Daoy (cell line): ENCODE measurements at places on chromosomes 5 and 9. TPM values are rescaled to one million over a fixed set of nuclear protein-coding genes. Genes with fewer than 3 reads are reported as not detected.

Gene IFNB1
- not detected in 2 replicates for total RNA-seq

GRCh38 chr5:132830436-132831094 lies at the start of gene SHROOM1:
SHROOM1 (minus strand) TSS chr5:132830647; CDS start chr5:132826140, 4,507 bp downstream.
- peak; percentile 70 for DNase-seq

Gene TAF1L
- total RNA-seq, result 0.03 and 0.23 TPM in 2 replicates

Gene PCDHA4
- 1.0 and 3.0 TPM in 2 replicates for total RNA-seq

Gene PRR16
- 1.3 and 3.3 TPM in 2 replicates for total RNA-seq

- DNase-seq, result no peak
Measured at GRCh38 chr9:101451498-101451897, 15.9 kb upstream of the ALDOB start.

- no peak for DNase-seq
Measured at GRCh38 chr9:132260846-132261245, 93.9 kb downstream of the SETX start.

DNA sequence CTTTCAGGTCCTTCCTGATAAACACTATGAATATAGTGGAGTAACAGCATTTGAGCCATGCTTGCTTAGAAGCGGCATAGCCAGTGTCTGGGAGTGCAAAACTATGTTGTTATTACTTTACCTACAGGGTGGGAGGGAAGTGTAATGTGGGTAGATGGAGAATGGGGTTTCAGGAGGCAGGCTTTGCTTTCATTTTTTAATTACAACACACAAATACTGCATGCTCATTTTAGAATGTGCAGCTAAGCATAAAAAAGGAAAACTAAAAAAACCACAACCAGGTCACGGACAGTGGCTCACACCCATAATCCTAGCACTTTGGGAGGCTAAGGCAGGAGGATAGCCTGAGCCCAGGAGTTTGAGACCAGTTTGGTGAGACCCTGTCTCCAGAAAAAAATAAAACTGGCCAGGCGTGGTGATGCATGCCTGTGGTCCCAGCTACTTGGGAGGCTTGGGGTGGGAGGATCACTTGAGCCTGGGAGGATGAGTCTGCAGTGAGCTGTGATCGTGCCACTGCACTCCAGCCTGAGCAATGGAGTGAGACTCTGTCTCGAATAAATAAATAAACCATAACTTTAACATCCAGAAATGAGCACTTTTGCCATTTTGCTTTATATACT lies 20.2 kb downstream of the HAVCR1 start:
- peak; percentile 41 for DNase-seq

- DNase-seq, result no peak
Measured at GRCh38 chr9:99180662-99181061, 41.1 kb downstream of the ALG2 start.

GRCh38 chr5:92003806-92004205 lies 620.7 kb upstream of the ARRDC3 start:
- no peak for DNase-seq

Gene IQGAP2
- 5.6 and 6.9 TPM in 2 replicates for total RNA-seq

Gene SNCAIP
- total RNA-seq, result 7.4 and 8.2 TPM in 2 replicates

Gene TRPM6
- 0.03 and 0.11 TPM in 2 replicates for total RNA-seq

- no peak for DNase-seq
Measured at GRCh38 chr5:132335402-132335801, 34.1 kb upstream of the SLC22A5 start.

- no peak for DNase-seq
Measured at GRCh38 chr9:5958273-5958672, 57.2 kb downstream of the RANBP6 start.

Gene SOHLH1
- 0.18 TPM in 1 of 2 replicates, not detected in the other for total RNA-seq

GRCh38 chr5:91643797-91644196 lies 260.7 kb upstream of the ARRDC3 start:
- DNase-seq, result no peak

Gene EQTN
- not detected in 2 replicates for total RNA-seq

Gene OTP
- 0.36 TPM in 1 of 2 replicates, not detected in the other for total RNA-seq

Gene MEIKIN
- not detected in 2 replicates for total RNA-seq

Gene TLX3
- 20.1 and 21.9 TPM in 2 replicates for total RNA-seq

DNA sequence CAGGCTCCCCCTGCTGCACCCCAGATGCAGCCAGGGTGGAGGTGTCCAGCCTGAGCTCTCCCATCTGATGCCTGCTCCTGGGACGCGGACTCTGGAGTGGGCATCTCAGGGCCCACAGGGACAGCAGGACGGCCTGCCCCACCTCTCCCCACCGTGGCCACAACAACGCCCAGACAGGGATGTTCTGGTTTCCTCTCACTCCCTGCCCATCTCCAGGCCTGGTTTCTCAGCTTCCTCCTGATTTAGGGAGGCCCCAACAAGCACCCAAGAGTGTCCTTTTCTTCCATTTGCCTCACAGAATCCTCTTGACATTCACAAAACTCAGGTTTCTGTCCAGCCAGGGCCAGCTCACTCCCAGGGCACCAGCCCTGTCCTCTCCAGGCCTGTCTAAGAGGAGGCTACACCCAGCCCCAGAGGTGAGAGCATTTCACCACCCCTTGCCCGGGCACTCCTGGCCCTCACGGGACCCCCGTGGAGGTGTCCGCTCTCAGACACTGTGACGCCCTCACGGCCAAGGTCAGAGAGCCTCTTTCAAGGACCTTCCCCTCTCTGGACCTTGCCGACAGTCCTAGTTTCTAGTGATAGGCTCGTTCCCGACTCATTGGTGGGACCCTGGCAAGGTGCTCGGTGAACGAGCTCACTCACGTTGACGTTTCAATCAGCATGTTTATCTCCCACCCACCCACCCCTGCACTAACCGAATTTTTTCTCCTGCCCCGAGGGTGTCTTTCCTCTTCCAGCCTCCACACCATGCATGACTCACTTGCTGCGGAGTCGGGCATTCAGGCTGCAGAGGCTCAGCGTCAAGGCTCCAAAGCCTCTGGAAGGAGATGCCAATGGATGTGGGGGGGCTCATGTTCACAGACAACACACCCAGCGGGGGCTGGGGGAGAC lies 62.0 kb upstream of the UNC5A start:
- DNase-seq, result peak; percentile 59

DNA sequence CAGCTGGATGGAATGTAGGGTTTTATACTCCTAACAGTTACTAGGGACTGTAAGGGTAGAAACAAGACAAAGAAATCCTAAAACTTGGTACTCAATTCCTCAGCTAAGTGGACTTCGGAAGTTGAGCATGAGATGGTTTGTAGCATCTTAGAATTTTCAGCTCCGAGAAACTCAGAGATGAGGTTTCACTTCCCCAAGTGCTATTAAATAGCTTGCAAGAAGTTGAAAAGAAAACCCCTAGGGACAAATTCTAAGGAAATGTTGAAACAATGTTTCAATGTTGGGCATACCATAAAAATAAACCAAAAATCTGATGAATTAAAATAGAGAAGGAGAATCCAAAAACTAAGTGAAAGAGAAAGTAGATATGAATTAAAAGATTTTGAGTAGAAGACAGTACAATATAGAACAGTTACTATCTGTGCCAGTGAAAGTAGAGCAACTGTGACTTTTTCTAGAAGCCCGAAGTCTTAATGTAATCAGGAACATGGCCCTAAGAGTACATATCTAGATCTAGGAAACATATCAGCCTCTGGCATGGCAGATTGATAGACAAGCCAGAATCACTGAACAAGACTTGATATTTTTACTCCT lies 308.6 kb upstream of the RGMB start:
- DNase-seq, result no peak

Gene ACER2
- total RNA-seq, result 0.06 and 0.46 TPM in 2 replicates

Gene DDX4
- total RNA-seq, result not detected in 2 replicates

Gene PLAC8L1
- total RNA-seq, result 0.83 and 0.91 TPM in 2 replicates
